Mucosa of gallbladder (tissue), 1 donor: ENCODE measurements at places on chromosomes 7 and 10. TPM values are rescaled to one million over a fixed set of nuclear protein-coding genes. Genes with fewer than 3 reads are reported as not detected.

UNCX gene
- total RNA-seq, result not detected

ACTL6B gene
- 0.14 TPM for total RNA-seq

LEP gene
- total RNA-seq, result not detected

PRXL2A gene
- 63.6 TPM for total RNA-seq

LRMDA gene
- 17.1 TPM for total RNA-seq

CNPY1 gene
- not detected for total RNA-seq

ZFAND4 gene
- 17.2 TPM for total RNA-seq

ACBD7 gene
- 0.40 TPM for total RNA-seq

CD36 gene
- total RNA-seq, result 35.8 TPM

SLC29A4 gene
- 6.0 TPM for total RNA-seq

ADAMTS14 gene
- total RNA-seq, result 4.3 TPM

FAM25G gene
- not detected for total RNA-seq

GRCh38 chr7:2737771-2738540, 50.0 kb downstream of the AMZ1 start:
- DNase-seq, result peak; percentile 65

DNA sequence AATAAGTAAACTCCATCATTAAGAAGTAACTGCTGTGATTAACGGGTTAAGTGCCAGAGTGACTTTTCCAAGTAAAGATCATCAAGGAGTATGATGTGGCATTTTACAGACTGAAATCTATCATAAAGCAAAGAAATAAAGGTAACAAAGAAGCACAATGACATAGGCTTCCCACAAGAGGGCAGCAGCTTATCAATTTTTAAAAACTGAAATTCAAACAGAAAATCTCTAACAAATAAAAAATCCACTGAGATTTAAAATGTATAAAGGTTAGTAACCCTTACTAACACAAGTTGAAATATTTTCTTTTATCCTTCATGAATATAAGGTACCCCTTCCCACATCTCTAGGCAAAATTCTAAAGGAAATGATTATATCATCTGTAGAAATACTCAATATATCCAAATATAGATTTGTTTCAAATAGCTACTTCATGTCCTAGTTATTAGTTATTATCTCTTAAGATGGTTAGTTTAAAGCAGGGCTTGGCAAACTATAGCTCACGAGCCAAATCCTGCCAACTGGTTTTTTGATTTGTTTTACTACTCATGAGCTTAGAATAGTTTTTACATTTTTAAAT, 29.2 kb downstream of the FAM3C start:
- DNase-seq, result no peak

DNA sequence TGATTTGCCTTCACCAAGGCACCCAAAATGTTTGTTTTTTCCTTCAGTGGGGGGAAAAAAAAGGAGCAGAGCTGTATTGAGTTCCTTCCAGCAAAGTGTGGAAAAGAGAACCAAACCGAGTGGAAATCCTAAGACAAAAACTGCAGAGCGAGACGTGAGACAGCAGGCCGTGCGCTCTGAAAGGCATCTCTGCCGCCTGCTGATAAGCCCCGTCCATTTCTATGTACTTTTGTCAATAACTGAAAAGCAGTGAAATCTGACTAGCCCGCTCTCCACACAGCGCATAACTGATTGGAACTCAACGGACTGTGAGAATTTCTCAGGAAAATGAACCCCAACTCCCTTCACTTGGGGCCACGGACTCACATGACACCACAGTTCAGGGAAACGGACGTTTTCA, 83.2 kb downstream of the COBL start:
- no peak for DNase-seq

- no peak for DNase-seq
Observed at GRCh38 chr10:58942724-58943123, 233.7 kb upstream of the PHYHIPL start.

DNA sequence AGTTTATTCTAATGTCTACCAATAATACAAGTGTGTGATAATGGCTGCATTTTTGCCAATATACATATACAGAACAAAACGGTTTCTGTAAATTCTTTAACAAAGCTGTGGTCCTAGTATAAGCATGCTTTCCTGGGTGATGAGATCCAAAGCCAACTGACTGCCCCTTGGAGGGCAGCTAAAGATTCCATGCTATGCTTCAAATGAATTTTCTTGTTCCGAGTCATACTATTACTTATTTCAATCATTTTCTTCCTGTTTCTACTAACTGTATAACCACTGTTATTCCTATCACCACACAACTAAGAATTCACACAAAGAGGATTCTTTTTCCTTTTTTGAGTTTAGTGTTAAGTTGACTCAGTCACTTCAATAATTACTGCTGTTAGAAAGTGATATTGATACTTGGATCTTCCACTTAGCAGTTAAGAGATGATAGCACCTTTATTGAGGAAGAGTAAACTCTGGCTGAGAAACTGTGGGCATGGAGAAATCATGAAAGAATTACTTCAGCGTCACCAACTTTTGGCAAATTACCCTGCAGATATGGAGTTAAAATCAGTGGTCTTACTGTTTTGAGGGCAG, 197.5 kb downstream of the ARL4A start:
- no peak for DNase-seq

- DNase-seq, result no peak
Observed at GRCh38 chr10:74801447-74801846, 25.0 kb upstream of the KAT6B start.

GRCh38 chr7:26055241-26055640, 96.8 kb upstream of the NFE2L3 start:
- no peak for DNase-seq

DNA sequence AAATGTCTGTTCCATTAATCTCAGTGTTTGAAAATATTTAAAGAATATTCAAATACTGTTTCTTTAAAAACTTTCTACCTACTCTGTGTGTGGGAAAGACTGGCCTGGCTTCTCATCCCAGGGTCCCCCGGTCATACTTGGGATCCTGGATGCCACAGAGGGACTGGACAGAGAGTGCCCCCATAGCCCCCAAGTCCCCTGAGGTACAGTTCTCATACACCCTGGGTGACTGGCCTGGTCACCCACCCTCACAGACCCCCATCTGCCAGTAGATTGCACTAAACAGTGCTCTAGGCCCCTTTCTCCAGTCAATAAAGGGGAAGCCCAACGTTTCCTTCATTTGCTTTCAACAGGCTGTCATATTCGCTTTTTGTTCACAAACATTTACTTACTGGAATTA, 3.0 kb downstream of the TMEM273 start:
- DNase-seq, result no peak

DNA sequence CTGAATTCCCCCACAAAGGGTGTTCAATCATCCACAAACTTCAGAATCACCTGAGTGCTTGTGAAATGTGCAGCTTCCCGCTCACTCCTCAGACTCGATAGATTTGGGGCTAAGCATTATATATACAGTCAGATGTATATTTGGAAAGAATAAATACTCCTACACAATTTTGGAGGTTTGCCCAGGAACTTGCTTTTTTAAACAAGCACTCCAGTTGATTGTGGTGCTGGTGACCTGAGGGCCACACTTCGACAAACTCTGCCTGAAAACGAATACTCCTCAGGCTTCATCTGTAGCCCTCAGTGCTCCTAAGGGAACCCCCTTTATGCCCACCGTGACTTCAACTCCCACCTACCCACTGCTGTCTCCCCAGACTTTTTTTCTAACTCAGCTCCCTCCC, 211.6 kb downstream of the INHBA start:
- no peak for DNase-seq

DNA sequence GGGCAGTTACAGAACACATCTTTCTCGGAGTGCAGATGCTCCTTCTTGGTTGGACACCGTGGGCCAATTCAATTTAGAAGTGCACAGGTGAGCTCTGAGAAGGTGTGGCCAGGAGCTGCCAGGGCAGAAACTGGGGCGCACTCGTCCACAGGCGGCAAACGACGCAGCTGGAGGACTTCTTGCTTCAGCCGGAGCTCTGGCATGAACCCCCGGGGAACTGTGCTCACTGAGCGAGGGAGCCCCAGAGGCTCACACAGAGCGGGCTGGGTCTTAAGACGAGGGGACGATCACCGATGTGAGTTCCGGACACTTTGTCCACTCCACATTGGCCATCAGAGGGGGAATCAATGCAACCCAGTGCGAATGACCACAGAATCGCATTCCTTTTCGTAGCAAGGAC, 140.4 kb downstream of the ZMYND11 start:
- no peak for DNase-seq

- no peak for DNase-seq
Observed at GRCh38 chr10:118742032-118742431, 12.7 kb downstream of the CACUL1 start.

- no peak for DNase-seq
Observed at GRCh38 chr7:767580-767940, 40.5 kb upstream of the PRKAR1B start.

DNA sequence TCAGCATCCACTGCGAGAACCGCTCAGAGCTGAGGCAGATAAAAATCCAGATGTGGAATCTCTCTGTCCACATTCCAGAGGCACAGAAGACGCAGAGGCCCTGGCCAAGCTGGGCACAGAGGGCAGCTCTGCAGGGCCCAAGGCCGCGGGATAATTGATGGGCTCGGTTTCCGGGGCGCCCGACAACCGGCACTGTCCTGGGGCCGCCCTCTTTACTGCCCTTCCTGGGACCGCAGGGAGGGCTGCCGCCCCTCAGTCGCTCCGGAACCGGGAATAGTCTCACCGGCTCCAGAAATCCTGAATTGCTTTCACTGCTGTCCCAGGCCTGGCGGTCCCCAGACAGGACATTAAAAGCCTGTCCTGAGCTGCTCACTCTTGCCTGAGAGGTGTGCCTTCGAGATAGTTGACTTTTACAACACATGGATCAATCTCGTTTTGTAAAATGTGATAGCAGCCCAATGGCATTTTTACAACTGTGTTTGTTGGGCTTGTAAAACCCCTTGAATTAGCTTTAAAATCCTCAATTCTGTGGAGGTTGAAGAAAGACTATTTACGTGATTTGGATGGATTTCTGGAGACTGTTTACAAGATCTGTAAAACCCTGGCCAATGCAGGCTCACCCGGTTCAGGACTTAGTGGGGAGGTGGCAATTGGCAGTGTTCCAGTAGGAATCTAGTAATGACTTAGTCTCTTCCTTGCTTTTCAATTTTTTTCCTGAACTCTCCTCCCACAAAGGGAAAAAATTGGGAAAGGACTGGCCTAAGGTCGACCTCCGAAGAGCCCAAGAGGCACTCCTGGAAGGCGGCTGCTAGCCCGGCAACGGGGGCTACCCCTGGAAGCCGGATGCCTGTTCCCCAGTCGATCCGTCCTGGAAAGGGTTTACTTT, 1.4 kb upstream of the HOXA6 start:
- DNase-seq, result no peak

DNA sequence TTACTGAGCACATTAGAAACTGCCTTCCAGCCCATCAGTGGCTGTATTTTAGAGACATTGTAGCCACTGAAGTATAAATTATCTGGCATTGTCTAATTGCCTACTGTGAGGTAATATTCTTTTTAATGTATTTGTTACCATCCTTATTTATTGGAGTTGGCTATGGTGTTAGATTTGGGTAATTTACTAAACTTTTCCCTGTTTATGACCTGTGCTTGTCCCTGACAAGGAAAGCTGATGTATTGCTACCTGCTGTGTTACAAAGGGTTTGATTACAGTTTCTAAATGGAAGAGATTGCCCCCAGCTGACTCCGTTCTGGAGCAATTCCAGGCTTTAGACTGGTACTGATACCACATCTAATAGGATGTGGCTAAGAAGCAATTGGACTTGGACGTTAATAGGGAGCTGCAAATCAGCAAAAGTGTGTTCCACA, 12.3 kb upstream of the ASCC1 start:
- DNase-seq, result no peak

GRCh38 chr7:31204071-31204470, 136.5 kb downstream of the NEUROD6 start:
- no peak for DNase-seq

DNA sequence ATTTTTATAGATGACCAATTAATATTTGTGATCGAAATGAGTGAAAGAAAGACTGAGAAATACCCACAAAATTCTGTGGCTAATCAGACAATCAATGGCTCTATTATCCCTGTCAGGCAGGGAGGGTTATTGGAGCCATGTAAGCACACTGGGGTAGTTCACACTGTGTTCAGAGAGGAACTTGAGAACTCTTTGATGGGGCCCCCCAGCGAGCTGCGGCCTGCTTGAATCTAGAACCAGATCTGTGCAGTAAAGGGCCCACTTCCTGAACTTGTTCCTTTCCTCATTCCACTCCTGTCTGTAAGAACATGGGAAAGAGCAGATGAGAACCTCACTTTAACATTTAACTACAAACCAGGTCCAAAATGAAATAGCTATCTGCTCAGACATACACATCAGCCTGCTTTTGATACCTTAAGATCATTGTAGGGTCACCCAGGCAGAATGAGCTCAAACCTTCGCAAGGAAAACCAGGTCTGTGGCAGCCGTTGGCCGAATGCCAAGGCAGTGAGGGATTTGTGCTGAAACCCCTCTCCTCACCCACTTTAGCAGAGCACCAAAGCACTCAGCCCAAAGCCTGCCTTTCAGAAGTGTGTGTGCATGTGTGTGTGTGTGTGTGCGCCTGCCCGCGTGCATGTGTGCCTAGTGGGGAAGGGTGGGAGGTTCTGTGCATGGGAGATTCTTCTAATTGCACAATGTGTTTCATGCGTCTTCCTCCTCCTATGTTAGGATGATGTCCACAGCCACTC, 365.6 kb upstream of the MGMT start:
- DNase-seq, result no peak

- no peak for DNase-seq
Observed at GRCh38 chr7:28392289-28392688, 20.0 kb upstream of the CREB5 start.

DNA sequence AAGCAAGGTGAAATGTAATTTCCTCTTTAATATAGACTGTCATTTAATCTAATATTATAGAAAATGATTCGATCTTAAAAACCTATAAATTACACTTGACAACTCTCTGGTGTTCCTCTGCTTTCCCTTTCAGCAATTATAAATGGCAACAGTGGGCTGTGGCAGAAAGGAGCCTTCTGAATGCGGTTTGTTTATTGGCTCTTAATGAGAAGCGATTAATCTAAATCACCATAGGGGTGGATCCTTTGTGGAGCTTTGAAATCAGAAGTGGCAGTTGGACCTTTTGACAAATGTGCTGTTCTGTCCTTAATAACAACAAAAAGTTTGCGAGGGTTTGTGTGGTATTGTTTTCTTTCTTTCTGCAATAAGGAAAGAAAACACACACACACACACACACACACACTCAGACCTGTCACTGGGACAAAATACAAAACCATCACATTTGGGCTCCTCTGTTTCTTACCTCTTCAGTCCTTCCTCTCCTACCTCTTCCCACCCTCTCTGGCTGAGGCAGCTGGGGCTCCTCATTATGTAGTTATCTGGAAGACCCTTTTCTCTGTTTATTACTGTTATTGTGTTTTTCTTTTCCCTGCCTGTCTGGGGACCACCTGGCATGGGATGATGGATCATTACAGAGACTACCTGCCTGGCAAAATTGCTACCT, 316.2 kb downstream of the SORCS3 start:
- no peak for DNase-seq
